ENCODE measurements at places on chromosomes 5 and 9. TPM values are rescaled to one million over a fixed set of nuclear protein-coding genes. Genes with fewer than 3 reads are reported as not detected.

C8G gene
- total RNA-seq = 0.87 TPM

MBLAC2 gene
- 3.1 TPM for total RNA-seq

CTXN3 gene
- total RNA-seq = not detected

SLC45A2 gene
- not detected for total RNA-seq

PCDHB16 gene
- 0.98 TPM for total RNA-seq

DNA sequence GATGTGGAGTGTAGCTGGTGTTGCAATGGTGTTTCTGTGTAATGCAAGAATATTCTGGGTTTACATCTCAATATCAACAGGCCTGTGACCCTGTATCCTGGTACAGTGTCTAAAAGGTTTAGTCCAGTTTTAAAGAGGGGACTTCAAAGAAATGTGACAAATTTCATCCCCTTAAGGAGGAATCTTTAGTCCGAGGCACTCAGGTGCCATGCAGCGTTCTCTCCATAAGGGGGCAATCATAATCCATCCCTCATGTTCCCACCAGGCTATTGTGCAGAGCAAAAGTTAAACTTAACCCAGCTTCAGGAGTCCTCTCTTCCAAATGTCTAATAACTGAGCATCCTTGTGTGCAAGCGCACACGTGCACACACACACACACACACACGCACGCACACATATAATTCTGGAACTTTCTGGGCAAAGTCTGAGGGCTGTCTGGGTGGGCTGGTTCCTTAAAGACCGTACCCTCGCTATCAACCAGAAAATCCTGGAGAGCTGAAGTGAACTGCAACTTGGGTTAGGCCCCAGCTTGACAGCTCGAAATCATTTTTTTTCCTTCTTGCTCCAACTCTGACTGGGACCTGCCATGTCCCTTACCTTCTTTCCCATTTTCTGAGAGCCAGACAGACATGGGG, 46.0 kb downstream of the CRB2 start:
- no peaks in the 10 kb centered on the region for H3K36me3 ChIP-seq
- no peaks in the 10 kb centered on the region for H3K4me1 ChIP-seq
- H3K4me3 ChIP-seq = no peak overlapping the region
- no peak for DNase-seq
- H3K27me3 ChIP-seq = no peaks in the 10 kb centered on the region

GRCh38 chr5:34857161-34857560, 18.2 kb downstream of the TTC23L start:
- H3K36me3 ChIP-seq = no peaks in the 10 kb centered on the region
- no peak overlapping the region for H3K27ac ChIP-seq
- H3K27me3 ChIP-seq = no peaks in the 10 kb centered on the region
- DNase-seq = no peak
- no peak overlapping the region for H3K4me3 ChIP-seq

DNA sequence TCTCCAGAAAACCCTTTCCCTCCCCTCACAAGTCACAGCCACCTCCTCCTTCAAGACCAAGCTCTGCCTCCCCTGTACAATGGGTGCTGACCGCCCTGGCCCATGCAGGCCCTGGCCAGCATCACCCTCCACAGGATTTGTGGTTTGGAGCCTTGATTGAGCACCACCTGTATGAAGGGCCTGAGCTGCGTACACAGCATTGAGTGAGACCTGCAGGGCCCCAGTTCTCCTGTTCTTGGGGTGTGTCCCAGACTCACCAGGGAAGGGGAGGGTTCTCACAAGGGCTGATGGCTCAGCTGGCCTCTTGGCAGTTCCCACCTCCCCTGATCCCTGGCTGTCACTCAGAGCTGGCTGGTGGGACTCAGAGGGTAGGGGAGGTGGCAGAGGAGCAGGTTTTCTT, 63.7 kb upstream of the IER5L start:
- no peaks in the 10 kb centered on the region for H3K36me3 ChIP-seq
- no peak overlapping the region for H3K4me3 ChIP-seq
- no peaks in the 10 kb centered on the region for H3K27me3 ChIP-seq

GRCh38 chr9:20771729-20772128, 87.7 kb downstream of the FOCAD start:
- no peak overlapping the region for H3K4me3 ChIP-seq
- no peak overlapping the region for H3K27ac ChIP-seq
- no peak for DNase-seq

DNA sequence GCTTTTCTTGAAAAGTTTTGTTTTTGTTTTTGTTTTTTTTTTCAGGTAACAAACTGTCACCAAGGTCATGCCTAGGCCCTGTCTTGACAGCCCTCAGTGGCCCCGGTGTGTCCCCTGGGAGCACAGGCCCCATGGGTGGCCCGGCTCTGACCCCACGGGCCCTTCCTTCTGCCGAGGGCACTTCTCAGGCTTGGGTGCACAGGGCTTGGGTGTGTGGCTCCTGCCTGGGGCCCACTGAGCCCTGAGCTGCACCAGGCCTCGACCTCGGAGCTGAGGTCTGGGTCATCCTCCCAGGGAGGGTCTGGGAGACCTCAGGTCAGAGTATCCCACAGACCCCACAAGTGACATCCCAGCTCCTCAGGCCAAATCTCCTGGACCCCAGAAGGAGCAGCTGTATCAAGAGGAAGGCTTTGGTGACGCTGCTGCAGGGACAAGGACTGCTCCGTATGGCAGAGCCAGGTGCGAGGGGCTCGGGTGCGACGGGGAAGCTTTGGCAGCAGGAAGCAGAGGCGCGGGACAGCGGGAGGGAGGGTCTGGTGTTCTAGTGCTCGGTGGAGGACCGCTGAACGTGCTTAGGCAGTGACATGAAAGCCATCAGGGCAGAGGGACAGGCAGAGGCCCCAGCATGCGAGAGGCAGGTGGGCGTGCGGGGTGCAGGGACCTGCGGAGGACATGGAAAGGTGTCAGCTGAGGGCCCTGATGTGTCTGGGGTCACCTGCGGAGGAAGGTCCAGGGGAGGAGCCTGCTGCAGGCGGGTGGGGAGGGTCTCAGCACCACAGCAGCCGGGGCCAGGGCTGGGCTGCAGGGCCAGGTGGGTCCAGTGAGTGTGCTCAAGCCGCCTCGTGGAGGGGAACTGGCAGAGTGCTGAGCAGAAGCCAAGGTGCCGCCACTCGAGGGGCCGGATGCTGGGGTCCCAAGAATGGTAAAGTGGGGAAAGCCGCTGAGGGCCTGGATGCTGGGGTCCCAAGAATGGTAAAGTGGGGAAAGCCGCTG, 18.4 kb upstream of the SLC9A3 start:
- H3K4me1 ChIP-seq = no peaks in the 10 kb centered on the region
- DNase-seq = peak; percentile 53
- H3K4me3 ChIP-seq = no peak overlapping the region
- H3K27ac ChIP-seq = no peak overlapping the region
- no peaks in the 10 kb centered on the region for H3K36me3 ChIP-seq
- no peaks in the 10 kb centered on the region for H3K27me3 ChIP-seq

DNA sequence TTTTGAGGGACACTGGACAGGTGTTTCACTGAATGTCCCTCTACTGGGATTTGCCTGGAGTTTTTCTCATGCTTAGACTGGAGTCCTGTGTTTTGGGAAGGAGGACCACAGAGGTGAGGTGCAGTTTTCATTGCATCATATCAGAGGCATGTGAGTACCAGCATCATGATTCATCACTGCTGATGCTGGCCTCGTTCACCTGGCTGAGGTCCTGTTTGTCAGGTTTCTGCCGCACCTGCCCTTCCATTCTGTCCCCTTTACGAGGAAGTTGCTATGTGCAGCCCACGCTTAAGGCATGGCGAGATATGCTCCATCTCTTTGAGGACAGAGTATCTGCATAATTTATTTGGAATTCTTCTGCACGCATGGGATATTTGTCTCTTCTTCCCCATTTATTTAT, 162.1 kb downstream of the TENT4A start:
- H3K4me1 ChIP-seq = peaks cover 7% of the 10 kb centered on the region
- no peaks in the 10 kb centered on the region for H3K27me3 ChIP-seq
- no peaks in the 10 kb centered on the region for H3K36me3 ChIP-seq
- no peak overlapping the region for H3K27ac ChIP-seq
- no peak for DNase-seq

- no peaks in the 10 kb centered on the region for H3K27me3 ChIP-seq
- DNase-seq = no peak
- no peak overlapping the region for H3K4me3 ChIP-seq
- no peak overlapping the region for H3K27ac ChIP-seq
Observed at GRCh38 chr5:111655169-111655924, 101.6 kb downstream of the NREP start.

- H3K4me1 ChIP-seq = no peaks in the 10 kb centered on the region
- no peak for DNase-seq
- H3K27me3 ChIP-seq = no peaks in the 10 kb centered on the region
- no peaks in the 10 kb centered on the region for H3K36me3 ChIP-seq
- H3K4me3 ChIP-seq = no peak overlapping the region
Observed at GRCh38 chr9:110939047-110939446, 99.2 kb downstream of the LPAR1 start.

DNA sequence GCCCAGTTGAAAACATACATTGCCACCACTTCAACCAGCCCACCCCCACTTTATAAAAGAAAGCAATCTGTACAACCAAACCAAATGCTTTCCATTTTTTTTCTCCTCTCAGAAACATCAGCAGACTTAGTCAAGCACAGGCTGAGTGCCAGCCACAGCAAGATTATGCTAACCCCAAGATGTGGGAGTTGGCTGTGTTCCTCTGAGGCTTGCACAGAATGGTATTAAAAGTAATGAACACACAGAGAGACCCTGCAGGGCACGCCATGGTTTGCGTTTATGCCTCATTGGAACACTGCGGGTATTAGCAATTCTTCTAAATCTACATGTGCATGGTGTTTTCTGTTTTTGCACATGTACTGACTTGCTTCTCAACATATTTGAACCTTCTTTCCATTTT, 419.9 kb upstream of the GRAMD2B start:
- H3K4me3 ChIP-seq = no peak overlapping the region
- no peaks in the 10 kb centered on the region for H3K27me3 ChIP-seq
- peaks cover 14% of the 10 kb centered on the region for H3K4me1 ChIP-seq
- H3K36me3 ChIP-seq = no peaks in the 10 kb centered on the region
- no peak overlapping the region for H3K27ac ChIP-seq

DNA sequence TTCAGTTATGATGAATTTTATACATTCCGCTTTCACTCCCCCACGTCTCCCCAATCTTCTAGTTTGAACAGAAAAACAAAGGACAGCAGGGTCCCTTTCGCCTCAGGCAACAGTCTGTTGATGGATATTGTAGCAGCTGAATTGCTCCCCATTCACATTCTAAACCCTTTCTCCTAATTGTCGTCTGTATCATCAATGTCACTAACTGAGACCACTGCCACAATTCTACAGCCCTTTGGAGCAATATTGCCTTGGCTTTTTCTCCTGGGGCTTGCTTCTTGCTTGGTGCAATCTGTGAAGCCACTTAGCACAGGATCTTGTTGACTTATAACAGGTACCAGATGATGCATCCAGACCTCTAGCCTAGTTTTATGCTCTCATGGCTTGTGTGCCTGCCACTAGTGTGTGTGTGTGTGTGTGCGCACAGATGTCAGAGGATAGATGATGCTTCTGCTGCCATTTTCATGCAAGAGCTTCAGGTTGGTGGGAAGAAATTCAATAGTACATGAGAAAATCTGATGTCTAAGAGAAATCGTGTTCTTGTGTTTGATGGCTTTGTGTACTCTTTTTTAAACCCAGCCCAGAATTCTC, 195.2 kb upstream of the ISL1 start:
- DNase-seq = no peak
- no peaks in the 10 kb centered on the region for H3K4me1 ChIP-seq
- H3K27ac ChIP-seq = no peak overlapping the region
- no peak overlapping the region for H3K4me3 ChIP-seq

DNA sequence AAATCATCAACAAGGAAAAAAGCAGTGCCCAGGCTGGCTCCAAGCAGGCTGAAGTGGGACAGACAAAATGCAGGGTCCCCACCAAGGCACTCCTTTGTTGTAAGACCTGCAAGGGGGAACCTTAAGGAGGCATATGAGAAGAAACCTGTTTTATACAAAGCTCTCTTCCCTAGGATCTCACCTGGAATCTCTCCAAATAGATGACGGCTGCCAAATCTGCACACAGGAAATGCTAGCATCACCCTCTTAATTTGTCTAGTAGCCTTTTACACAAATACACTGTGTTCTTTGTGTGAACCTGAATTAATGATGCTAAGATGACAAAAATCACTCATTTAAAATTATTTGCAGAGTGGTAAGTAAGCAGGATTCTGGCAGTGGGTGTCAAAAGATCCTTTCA, 280.2 kb downstream of the SPOCK1 start:
- peaks cover 51% of the 10 kb centered on the region for H3K4me1 ChIP-seq
- no peak for DNase-seq
- H3K36me3 ChIP-seq = no peaks in the 10 kb centered on the region
- no peaks in the 10 kb centered on the region for H3K27me3 ChIP-seq

DNA sequence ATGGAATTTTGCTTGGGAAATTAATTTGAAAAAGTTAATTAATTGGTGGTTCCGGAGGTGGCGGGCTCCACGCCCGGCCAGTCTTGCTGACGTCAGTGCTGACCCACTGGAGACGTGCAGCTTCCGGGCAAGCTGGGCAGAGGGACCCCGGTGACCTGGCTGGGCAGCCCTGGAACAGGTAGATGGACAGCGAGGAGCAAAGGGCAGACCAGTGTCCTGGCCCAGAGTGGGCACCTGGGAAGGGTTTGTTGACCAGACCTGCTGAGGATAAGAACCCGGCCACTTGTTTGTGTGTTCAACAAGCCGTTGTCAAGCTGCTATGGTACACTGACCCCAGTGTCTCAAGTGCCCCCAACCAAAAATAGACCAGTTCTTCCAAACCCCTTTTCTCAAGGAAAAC, 17.5 kb downstream of the CXXC5 start:
- H3K4me3 ChIP-seq = no peak overlapping the region
- peak overlapping the region; percentile 71 for H3K27ac ChIP-seq
- H3K4me1 ChIP-seq = peaks cover 80% of the 10 kb centered on the region

- no peak overlapping the region for H3K4me3 ChIP-seq
- no peaks in the 10 kb centered on the region for H3K36me3 ChIP-seq
- no peak overlapping the region for H3K27ac ChIP-seq
- H3K4me1 ChIP-seq = no peaks in the 10 kb centered on the region
Observed at GRCh38 chr5:128973244-128973643, 8.0 kb downstream of the SLC27A6 start.

GRCh38 chr5:7436521-7436920, 40.6 kb downstream of the ADCY2 start:
- H3K4me1 ChIP-seq = no peaks in the 10 kb centered on the region
- no peaks in the 10 kb centered on the region for H3K27me3 ChIP-seq
- no peaks in the 10 kb centered on the region for H3K36me3 ChIP-seq
- no peak for DNase-seq
- H3K27ac ChIP-seq = no peak overlapping the region

DNA sequence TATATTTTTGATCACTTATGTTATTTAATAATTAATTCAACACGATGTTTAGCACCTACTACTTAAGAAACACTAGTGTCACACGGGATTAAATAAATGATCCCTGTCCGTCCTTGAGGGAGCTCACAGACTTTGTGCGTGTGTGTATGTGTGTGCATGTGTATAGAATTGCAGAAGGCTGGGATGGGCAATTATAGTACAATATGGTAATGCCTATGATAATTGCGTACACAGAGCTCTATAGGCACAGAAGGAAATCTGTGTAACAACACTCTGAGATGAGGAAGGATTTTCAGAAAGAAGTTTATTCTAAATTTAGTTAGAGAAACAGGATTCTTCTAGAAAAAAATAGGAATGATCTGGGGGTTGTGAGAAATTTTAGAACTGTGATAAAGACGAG, 76.9 kb downstream of the CDH12 start:
- H3K27ac ChIP-seq = no peak overlapping the region
- no peaks in the 10 kb centered on the region for H3K4me1 ChIP-seq
- H3K4me3 ChIP-seq = no peak overlapping the region
- no peak for DNase-seq
- no peaks in the 10 kb centered on the region for H3K36me3 ChIP-seq
- no peaks in the 10 kb centered on the region for H3K27me3 ChIP-seq

GRCh38 chr5:68290260-68290674, 74.7 kb downstream of the PIK3R1 start:
- peak overlapping the region; percentile 1 for H3K4me3 ChIP-seq
- H3K27me3 ChIP-seq = no peaks in the 10 kb centered on the region
- H3K27ac ChIP-seq = peak overlapping the region; percentile 81
- DNase-seq = no peak
- H3K4me1 ChIP-seq = peaks cover 15% of the 10 kb centered on the region

All from pancreas (tissue), 10 donors.